ENCODE measurements at places on chromosomes 13 and 19.
A peak's percentile ranks its signal among the peaks of the same experiment; 100 is the strongest.

DNA sequence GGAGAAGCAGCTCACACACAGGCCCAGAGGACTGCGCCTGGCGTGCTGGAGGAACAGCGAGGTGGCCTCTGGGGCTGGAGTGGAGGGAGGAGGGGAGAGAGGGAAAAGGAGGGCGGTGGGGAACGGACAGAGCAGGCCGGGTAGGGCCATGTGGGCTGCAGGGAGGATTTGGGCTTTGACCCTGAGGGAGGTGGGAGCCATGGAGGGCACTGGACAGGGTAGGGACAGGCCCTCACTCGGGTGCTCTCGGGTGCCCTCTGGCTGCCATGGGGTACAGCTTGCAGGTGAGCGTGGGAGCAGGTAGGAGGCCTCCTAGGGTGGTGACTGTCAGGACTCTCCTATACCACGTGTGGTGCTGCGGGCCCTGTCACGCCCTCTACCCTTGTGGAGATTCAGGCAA is 22.8 kb downstream of the PLIN4 start:
- DNase-seq = peak; percentile 63

DNA sequence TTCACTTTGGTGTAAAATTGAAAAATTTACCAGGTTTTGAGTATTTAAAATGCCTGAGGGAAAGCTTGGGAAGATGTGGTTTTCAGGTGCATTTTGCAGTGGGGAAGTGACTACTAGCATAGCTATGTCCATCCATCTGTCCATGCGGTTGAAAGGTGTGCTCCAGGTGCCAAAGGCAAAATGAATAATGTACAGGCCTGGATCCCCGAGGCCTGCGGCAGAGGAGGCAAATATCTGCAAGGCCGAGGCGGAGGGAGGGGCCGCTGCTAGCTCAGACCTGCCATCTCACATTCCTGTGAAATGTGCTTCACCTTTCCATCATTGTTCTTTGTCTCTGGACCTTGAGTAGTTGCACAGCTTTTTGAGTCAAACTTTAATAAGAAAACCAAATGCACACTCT is 65.5 kb downstream of the ERCC5 start:
- DNase-seq = no peak

- DNase-seq = no peak
Observed at GRCh38 chr13:113182046-113182445, 23.6 kb downstream of the PROZ start.

DNA sequence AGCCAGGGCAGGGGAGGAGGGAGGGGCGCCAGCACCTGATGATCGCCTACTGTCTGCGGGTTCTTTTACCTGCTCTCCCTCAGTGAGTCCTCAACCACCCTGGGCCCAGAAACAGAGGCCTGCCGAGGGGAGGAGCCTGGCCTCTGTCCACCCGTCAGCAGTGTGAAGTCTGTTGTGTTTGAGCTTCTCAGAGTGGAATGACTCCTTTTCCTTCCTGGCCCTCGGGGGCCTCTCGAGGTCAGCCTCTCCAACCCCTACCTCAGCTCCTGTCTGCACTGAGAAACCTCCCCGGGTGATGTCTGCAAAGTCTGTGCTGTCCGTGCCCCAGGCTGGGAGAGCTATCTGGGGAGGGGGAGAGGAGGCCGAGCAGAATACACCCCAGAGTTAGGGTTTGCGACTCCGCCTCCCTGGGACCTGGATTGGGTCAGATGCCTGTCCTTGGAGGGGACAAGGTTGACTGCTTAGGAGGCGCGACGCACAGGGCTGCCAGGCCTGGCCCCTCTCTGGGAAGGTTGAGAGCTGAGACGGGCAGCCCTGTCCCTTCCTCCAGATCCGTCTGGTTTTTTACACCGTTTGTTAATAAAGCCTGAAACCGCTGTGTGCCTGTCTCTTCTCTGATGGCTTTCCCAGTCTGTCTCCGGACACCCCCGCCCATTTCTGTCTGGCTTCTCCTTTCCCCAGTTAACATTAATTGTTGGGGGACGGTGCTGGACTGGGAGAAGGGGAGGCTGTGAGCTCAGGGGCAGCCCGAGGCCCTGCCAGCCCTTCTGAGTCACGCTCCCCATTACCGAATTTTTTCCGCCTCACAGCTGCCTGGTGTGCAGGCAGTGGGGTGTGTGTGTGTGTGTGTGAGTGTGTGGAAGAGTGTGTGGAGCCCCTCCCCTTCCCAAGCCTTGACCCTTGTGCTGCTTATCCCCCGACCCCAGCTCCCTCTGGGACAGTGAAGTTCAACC is 989 bp upstream of the SSC5D start:
- DNase-seq = no peak

- no peak for DNase-seq
Observed at GRCh38 chr13:44867825-44868224, 121.4 kb downstream of the NUFIP1 start.

DNA sequence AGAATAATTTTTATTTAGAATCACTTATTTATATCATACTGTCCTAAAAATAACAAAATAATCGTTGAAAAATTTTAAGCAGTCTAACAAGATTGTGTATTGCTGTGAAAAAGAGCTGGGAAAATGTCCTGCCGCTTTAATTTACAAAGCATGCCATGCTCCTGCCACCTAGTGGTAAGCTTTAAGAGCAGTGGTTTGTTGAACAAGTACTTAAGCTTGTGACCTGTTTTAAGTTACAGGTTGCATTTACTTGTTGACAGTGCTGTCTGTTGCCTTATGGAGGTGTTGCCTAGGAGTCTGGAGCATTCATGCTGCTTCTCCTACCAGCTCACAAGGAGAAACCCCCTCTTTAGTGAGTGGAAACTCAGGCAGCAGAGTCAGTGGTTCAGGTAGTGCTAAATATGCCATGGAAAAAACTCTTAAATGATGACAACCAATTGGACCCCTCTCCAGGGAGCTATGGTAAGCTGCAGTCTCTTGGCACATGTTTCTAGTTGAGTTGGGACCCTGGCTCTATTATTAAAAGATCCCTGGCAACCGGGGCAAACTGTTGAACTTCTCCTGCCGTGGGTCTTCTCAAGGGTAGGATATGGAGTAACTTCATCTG is 68.4 kb downstream of the SPATA13 start:
- no peak for DNase-seq

DNA sequence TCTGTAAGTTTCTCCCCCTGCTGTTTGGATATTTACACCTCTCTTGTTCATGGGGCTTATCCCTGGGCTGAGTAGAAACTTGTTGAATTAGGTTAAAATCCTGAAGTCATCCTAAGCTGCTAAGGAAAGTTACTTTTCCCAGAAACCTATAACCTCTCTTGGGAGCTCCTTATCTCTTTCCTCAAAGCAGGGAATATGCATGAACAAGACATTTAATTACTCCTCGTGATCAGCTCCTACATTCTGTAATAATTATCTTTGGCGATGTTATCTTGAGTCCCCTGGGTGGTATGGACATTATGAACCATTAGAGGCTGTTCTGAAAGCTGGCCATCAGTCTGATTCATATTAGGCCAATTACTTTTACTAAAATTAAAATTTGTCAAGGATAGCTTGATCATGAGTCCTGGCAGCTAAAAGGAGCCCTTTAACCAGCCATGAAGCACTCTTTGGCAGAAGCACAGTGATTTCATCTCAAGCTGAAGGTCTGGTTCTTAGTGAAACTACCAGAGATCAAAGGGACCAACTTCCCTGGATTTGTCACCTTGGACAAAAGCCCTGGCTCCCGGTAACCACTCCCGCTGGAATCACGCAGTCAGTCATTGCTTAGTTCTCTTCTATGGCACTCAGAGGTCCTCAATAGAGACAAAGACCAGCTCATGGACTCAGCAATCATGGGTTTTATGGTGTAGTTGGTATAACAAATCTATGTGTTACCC is 811.8 kb downstream of the UQCRFS1 start:
- DNase-seq = no peak

DNA sequence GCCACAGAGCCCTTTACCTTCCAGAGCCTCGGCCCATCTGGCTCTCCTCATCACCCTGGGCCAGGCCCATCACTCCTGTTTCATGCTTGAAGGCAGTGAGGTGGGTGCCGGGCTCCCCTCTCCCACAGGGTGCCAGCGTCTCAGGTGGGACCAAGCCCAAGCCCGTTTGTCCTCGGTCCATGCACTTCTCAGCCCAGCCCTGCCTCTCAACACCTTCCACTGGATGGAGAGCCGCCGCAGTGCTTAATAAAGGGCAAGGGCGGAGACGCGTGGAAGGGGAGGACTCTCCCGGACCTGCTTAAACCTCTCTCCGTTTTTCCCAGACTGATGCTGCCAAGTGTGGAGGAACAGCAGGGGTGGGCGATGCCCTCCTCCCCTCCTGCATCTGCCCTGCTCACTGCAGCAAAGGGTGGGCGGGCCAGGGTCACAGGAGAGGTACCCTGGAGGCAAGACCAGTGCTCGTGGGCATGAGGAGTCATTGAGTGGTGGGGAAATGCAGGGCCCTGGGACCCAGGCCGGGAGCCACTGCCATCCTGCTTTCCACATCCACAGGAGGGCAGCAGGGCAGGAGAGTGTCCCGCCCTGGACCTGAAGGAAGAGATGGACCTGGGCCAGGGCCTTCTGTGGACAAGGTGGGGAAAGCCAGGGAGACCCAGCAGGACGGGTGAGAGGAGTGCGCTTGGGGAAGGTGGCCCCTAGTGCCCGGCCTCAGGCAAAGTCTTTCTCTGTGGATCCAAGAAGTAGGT is 9.7 kb upstream of the ATP11A start:
- DNase-seq = no peak

Data from GM12891 (cell line).